NCI-H748 treated with DMSO at 0.1 percent for 48 hours (cell line): ENCODE measurements at places on chromosomes 4 and X.

DNA sequence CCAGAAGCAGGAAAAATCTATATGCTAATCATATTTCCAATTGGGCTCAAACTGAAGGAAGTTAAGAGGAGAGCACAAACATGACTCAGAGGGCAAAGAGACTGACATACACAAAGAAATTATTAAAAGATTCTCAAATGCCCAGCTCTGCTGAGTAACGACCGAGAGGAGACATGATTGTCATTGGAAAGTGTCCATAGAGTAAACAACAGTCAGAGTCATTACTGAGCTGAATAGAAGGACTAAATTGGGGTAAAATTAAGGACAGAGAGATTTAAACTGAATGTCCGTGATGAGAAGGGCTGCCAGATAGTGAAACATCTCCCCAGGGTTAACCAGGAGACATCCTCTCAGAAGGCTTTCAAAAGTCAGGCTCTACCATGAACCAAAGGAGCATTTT, 111.2 kb upstream of the GALNT7 start:
- peak; percentile 75 for DNase-seq

- no peak for DNase-seq
These were observed 101.6 kb downstream of the KLHL8 start for GRCh38 chr4:87118826-87119225.

DNA sequence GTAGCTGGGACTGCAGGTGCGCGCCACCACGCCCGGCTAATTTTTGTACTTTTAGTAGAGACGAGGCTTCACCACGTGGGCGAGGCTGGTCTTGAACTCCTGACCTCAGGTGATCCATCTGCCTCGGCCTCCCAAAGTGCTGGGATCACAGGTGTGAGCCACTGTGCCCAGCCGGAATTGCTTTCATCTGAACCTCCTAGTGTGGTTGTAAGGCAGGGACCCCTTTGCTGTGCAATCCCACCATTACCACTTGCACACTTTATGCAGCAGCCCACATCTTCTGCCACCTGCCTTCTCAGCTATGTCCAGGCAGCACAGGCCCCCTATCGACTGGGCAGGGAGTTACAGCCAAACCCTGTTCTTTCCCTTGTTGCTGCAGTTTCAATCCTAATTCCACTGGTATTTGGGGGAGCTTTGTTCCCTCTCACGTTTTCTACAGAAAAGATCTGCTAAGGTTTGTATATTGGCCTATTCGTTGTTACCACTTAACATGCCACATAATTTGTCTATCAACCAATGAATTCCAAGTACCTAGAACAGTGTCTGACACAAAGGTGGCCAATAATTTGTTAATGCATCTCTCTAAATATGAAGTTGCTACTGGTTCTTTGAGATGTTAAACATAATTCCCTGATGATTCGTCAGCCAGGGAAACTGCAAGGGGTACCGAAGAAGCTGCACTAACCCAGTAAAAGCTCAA, 6.5 kb downstream of the RPL39 start:
- no peak for DNase-seq

DNA sequence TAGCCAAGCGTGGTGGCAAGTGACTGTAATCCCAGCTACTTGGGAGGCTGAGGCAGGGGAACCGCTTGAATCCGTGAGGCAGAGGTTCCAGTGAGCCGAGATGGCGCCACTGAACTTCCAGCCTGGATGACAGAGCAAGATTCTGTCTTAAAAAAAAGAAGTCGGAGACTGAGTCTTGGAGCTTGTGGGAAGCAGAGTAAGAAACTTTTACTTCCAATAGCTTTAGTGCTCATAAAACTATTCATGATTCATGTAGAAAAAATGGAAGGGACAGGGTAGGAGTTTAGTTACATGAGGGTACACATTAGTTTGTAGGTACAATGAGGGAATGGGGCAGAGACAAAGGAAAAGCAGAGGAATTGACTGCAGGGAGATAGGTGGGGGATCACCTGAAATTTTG, 19.3 kb downstream of the RAP2C start:
- no peak for DNase-seq
